Stimulated activated CD4-positive, alpha-beta T cell treated with anti-CD3 and anti-CD28 coated beads, Interleukin-12 subunit alpha, Interleukin-12 subunit beta, amount 100 ng/mL, for 24 hours (primary cell): ENCODE measurements at places on chromosomes 6 and 20.

DNA sequence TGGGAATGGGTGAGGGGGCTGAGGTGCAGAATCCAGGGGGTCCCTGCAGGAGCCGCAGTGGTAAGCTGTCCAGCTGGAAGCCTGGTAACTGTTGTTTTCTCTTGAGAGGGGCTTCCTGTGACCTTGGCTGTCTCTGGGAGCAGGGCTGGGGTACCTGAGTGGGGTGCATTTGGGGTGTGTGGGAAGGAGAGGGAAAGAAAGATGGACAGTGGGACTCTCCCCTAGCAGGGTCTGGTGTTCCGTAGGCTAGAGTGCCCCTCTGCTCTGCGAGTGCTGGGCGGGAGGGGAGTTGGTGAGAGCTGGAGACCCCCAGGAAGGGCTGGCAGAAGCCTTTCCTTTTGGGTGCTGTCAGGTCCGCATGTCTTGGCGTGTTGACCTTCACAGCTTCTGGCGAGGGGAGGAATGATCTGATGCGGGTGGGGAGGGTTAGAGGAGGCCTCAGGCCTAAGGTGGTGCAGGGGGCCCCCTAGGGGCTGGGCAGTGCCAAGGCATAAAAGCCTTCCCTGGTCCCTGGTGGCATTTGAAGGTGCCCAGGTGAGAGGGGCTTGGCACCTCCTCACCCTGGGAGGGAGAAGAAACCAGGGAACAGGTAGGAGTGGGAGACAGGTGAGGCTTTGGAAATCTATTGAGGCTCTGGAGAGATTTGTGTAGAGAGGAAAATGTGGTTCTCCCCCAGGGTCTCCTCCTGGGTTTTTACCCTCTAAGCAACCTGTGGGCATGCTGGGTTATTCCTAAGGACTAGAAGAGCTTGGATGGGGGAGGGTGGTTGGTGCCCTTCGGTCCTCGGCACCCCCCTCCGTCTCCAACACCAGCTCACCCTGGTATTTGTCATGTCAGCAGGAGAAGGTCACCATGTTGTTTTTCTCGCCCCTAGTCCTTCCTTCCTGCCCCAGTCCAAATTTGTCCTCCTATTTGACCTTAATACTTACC is 3.3 kb downstream of the VEGFA start:
- DNase-seq: no peak

GRCh38 chr6:96610019-96610418 is 47.1 kb downstream of the FHL5 start:
- no peak for DNase-seq

DNA sequence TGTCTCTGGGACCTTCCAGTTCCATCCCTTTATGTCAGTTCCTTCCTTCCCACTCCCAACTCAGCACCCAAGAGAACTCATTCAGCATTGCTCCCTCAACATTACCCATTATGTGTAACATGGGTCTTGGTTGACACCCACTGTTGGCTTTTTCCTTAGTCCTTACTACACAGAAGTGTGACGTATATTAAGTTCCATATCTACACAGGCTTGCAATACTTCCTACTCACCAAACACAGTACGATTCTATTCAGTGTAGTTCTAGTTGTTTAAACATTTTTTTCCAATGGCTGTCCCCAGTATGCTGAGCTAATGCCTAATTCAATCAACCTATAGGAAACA is 37.7 kb downstream of the ARHGAP18 start:
- no peak for DNase-seq

DNA sequence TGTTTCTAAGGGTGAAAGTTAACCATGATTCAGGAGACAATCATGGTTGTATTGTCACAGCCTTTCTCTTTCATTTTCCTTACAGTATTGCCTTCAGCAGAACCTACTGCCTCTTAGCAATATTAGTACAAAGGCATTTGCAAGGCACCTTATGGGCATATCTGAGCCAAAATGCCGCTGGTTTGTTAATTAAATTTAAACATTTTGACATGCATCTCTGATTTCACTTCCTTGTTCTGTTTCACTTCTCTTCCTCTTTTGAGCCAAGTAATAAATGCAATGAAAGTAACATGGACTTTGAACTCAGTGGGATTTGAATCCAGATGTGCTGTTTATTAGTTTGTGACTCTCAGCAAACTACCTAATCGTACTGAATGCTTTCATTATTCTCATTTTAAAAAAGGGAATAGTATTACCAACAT is 467.4 kb upstream of the CITED2 start:
- DNase-seq: no peak

- peak; percentile 63 for DNase-seq
Measured at GRCh38 chr20:63941282-63942081, 14.7 kb downstream of the UCKL1 start.

DNA sequence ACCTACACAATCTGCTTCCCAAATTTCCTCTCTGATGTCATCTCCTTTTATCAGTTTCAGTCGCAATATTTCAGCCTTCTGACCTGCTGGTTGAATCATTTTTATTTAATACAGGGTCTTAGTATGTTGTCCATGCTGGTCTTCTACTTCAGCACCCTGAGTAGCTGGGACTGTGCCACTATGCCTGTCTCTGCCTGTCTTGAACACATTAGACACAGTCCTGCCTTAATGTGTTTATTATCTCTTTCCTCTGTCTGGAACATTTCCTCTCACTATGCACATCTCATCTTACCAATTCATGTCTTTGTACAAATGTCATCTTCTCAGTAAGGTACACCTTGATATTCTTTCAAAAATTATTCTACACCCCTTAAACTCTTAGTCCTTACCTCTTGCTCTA is 106.5 kb downstream of the THEMIS start:
- no peak for DNase-seq

DNA sequence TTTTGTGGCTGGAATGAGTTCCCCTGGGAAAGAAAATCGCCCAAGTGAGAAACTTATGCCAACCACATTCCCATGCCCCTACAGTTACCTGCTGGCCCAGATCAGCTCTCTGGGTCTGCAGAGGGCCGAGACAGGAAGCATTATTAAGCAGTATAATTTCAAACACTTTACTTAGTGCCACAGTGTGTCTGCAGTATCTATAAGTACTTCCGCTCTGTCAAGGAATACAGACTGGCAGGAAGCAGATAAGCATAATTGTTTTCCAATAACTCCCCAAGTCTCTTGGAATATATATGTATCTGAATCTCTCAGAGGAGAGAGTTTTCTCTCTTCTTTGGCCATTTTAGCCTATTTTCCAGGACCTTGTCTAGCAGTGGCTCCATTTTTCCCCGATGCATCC is 24.9 kb downstream of the SAYSD1 start:
- DNase-seq: no peak

DNA sequence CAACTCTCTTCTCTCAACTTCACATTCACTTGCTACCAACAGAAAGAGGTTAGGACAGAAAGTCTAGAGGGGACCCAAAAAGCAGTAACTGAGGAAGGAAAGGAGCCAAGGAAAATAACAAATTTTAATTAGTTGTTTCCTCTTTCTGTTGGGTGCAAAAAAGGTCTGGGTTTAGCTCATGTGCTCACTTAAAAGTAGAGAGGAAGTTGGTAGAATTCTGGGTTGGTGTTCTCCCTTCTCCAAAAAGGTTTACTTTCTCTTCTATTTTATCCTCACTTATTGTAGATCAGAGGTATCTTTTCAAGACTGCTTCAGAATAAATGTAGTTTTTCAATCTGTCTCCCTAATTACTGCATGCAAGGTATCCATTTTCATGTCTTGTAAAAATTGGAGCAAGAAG is 42.8 kb downstream of the MAP3K7 start:
- DNase-seq: no peak

DNA sequence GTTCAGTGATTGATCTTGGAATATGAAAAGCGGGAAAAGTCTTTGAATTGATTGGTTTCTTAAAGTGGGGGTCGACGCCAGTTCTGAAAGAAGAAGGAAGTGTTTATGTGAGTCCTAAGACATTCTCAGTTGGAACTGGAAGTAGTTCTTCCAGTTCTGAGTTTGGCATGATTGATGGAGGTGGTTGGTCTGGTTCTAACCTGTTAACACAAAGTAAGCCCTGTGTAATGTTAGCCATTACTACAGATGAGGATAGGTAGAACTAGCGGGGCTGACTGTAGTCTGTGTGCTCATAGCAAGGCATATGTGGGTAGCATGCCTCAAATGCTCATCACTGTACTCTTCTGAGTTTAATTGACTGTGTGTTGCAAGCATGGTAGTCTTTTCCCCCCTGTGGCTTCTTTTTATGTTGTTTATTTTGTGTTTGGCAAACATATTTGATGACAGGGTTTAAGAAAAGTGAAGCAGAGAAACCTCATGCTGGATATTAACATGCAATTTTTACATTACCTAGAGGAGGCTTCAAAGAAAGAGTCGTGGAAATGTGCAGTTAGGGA is 24.9 kb downstream of the CITED2 start:
- DNase-seq: no peak

GRCh38 chr20:25294459-25295385 is 46.8 kb downstream of the PYGB start:
- DNase-seq: peak; percentile 8

GRCh38 chr6:7264041-7264440 is 49.0 kb downstream of the SSR1 start:
- no peak for DNase-seq
